ENCODE measurements at places on chromosomes 12 and 14.

DNA sequence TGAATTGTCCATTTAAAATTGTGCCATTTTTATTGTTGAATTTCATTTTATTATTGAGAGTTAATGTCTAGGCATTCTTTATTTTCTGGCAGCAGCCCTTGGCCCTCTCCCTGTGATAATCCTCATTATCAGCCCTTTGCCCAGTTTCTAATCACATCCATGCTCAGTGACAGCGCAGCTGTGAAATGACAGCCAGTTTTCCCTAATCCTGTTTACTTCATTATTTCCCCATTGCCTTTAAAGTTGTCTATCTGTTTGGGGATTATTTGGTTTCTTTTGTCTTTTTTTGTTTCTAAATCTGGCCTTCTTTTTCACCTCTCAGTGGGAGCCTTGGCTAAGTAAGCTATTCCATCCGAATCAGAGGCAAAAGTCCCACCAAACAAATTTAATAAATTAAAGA, 476.9 kb downstream of the SLC6A15 start:
- DNase-seq: no peak

DNA sequence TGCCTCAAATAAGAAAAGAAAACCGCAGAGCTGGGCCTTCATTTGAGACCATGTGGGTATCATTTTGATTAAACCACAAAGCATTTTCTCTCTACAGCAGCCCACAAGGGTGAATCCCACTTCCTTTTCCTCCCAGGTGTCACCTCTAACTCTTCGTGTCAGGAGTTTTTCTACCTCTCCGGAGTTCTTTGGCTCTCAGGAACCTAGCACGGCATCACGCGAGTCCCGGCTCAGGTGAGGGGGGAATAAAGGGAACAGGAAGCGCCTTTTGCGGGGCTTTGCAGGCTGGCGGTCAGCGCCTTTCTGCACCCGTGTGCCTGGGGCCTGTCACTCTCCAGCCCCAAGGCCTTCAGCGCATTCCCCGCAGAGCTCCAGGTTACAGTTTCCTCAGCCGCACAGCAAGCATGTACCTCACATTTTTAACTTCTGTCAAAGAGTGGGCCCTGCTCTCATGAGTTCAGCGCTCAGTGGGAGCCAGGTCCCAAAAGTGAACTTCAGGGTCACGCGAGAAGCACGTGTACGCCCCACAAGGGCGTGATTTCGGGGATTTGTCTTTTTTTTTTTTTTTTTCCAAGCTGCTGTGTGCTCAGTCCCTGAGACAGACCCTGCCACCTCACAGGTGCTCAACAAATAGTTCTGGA, 740 bp upstream of the PRPF40B start:
- peak; percentile 57 for DNase-seq

- DNase-seq: no peak
Measured at GRCh38 chr12:108425238-108425795, 86.2 kb upstream of the CMKLR1 start.

GRCh38 chr12:99334285-99335056, 313.1 kb upstream of the GARIN6 start:
- peak; percentile 53 for DNase-seq

GRCh38 chr12:115920395-115921183, 356.9 kb downstream of the MED13L start:
- no peak for DNase-seq

- DNase-seq: no peak
Measured at GRCh38 chr12:20188930-20189653, 179.2 kb upstream of the PDE3A start.

- no peak for DNase-seq
Measured at GRCh38 chr14:101078892-101079221, 175.3 kb upstream of the RTL1 start.

GRCh38 chr12:130482448-130482847, 144.8 kb downstream of the PIWIL1 start:
- DNase-seq: no peak

GRCh38 chr12:65803251-65803650, 21.0 kb upstream of the HMGA2 start:
- no peak for DNase-seq

DNA sequence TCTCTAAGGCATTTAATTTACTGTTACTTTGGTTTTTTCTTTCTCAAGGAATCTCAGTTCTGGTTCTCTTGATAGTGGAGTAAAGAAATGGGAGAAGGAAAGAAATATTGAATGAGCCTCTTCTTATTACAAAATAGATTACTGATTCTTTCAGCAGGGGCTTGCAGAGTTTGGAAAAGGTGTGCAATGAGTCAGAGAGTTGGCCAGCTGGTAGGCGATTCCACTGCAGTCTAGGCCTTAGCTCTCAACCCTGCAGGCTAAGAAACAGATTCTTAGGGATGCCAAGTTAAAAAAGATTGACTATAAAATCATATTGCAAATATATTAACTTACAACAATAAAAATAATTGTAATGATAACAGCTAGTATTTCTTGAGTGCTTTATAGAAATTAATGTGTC, 25.8 kb downstream of the NR1H4 start:
- no peak for DNase-seq

- DNase-seq: no peak
Measured at GRCh38 chr14:43765474-43765873, 741.6 kb downstream of the FSCB start.

DNA sequence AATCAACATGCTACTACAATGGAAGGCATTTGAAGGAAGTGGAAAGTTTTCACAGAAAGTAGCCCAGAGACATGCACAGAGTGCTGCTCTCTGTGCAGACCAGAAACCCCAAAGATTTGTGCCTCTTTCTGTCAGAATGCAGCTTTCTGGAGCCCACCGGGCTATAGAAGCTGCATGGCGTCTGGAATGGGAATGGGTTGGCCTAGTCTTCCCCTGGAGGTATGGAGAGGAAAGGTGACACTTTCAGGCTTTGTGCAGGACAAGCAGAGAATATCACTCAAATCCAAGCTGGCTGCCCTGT, 21.3 kb upstream of the ZFP36L1 start:
- no peak for DNase-seq

GRCh38 chr14:52121441-52121840, 52.6 kb upstream of the NID2 start:
- DNase-seq: no peak

DNA sequence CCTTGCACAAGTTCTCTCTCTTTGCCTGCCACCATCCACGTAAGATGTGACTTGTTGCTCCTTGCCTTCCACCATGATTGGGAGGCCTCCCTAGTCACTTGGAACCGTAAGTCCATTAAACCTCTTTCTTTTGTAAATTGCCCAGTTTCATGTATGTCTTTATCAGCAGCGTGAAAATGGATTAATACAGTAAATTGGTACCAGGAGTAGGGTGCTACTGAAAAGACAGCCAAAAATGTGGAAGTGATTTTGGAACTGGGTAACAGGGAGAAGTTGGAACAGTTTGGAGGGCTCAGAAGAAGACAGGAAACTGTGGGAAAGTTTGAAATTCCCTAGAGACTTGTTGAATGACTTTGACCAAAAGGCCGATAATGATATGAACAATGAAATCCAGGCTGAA, 27.9 kb downstream of the STYK1 start:
- DNase-seq: no peak

DNA sequence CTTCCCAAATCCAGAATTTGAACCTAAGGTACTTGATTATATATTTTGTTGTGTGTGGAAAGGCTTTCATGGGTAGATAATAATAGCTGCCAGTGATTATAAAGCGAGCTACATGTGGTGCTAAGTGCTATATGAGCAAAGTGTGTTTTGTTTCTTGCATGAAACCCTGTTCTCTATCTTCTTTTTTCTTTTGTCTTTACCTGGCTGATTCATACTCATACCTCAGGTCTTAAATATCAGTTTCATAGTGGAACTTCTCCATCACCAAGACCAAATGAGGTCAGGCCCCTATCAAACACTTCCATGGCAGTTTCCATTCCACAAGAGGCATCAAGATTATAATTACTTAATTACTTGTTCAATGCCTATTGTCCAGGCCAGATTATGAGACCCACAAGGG, 6.9 kb downstream of the MAP3K9 start:
- DNase-seq: no peak

DNA sequence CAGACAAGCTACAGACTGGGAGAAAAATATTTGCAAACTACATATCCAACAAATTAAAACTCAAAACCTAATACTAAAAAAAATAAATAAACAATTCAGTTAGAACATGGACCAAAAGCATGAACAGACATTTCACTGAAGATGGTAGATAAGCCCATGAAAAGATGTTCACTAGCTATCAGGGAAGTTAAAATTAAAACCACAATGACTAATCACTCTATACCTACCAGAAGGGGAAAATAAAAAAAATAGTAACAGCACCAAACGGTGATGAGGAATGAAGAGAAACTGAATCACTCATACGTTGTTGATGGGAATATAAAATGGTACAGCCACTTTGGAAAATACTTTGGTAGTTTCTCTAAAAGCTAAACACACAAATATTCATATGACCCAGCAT, 31.1 kb upstream of the DHRS7 start:
- DNase-seq: no peak

GRCh38 chr14:102197317-102197853, 57.7 kb downstream of the WDR20 start:
- DNase-seq: no peak

DNA sequence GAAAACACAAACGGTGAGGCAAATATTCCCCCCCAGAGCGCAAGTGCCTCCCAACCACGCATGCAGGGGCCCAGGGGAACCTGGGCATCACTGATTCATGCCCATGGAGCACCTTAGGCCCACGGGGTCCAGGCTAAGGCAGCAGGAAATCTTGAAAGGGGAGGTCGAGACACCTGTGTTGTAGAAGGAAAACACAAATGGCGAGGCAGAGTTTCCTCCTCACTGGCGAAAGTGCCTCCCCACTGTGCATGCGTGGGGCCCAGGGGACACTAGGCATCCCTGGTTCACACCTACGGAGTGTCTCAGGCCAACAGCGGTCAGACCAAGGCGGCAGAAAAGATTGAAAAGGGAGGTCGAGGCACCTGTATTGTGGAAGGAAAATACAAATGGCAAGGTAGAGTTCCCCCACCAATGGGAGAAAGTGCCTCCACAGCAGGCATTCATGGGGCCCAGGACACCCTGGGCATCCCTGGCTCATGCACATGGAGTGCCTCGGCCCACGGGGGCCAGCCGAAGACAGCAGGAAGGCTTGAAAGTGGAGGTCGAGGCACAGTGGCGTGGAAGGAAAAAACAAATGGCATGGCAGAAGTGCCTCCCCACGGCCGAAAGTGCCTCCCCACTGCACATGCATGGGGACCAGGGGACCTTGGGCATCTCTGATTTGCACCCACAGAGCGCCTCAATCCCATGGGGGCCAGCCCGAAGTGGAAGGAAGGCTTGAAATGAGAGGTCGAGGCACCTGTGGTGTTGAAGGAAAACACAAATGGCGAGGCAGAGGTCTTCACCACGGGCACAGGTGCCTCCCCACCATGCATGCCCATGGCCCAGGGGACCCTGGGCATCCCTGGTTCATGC, 368.8 kb downstream of the ALG10 start:
- no peak for DNase-seq

DNA sequence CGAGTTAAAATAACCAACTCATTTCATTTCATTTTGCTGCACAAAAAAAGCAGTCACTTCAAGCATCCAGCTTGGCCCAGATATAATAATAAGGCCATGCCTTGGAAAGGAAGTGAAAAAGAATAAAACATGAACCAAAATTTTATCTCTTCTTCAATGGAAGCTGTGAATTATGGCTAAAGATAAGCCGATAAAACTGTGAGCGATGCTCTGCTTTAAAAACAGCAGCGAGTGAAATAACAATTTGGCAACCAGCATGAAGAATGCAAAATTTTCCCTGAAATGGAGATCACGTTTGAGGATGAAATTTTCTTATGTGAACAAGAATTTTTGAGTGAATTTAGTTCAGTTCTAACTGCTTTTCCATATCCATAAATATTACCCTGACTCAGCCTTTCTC, 70.4 kb downstream of the KCNC2 start:
- DNase-seq: no peak

GRCh38 chr14:21093769-21094681, 4.4 kb downstream of the ZNF219 start:
- peak; percentile 65 for DNase-seq

GRCh38 chr12:8057306-8057705, 8.9 kb downstream of the C3AR1 start:
- no peak for DNase-seq

DNA sequence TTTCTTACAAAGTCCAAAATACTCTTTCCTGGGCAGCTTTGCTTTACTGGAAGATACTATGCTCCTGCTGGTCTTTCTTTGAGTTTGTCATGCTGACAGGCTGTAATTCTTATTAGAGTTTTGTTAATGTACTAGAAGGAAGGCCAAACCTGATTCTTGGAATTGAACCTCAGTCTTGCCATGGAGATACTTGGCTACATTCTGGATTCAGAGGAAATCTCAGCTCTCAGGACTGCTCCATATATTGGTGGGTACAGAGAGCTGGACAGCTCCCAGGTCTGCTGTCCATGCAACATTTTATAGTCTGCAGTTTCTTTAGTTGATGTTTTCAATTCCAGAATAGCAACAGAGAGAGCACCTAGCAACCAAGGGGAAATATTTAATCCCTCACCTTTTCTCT, 363.1 kb upstream of the STXBP6 start:
- no peak for DNase-seq

DNA sequence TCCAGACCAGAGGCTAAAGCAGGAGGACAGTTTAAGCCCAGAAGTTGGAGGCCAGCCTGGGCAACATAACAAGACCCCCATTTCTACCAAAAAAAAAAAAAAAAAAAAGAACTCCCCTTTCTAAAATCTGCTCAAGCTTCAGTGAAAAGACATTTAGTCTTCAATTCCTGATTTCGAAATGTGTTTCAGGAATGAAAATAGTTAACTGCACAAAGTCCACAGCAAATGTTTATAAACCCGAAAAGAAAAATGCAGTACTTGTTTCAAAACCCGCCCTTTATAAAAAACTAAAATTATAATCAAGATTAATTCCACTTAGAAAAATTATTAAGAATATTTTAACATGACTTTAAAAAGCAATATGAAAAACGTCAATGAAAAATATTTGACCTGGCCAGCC, 12.1 kb downstream of the ATXN2 start:
- no peak for DNase-seq

DNA sequence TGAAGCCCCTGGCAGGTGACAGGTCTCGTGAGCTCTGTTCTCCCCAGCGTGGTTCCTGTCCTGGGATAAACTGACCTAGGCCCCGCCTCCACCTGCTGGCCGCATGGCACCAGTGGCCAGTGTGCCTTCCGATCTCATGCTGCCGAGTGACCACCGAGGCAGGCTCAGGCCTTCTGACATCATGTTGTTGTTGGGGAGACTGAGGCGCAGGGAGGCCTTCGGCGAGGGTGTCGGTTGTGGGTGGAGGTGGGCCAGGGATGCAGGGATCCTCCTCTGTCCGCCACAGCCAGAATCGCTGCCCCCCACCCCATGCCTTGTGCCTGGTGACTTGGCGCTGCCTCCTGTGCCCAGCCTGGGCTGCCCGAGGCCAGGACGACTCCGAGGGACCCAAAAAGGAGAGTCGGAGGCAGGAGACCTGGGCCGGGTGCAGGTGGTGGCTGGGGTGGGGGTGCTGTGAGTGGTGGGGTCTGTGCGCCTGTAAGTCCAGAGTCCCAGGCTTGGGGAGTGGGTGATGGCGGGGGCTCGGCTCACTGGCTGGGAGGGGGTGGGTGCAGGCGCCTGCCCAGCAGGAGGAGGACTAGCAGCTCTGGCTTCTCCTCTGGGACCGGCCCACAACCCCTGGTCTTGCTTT, 24.3 kb downstream of the ASPG start:
- DNase-seq: no peak

- no peak for DNase-seq
Measured at GRCh38 chr12:104790296-104791125, 167.6 kb downstream of the SLC41A2 start.
